ENCODE measurements at places on chromosomes 6 and 20.

GRCh38 chr6:75169689-75170586 lies 35.9 kb downstream of the COL12A1 start:
- DNase-seq, result no peak

GRCh38 chr6:100288311-100288710 lies 176.4 kb downstream of the SIM1 start:
- DNase-seq, result no peak

- no peak for DNase-seq
These were observed 235.5 kb downstream of the NRN1 start for GRCh38 chr6:5771211-5771610.

GRCh38 chr6:30748851-30749540 lies 4.6 kb upstream of the IER3 start:
- DNase-seq, result no peak

DNA sequence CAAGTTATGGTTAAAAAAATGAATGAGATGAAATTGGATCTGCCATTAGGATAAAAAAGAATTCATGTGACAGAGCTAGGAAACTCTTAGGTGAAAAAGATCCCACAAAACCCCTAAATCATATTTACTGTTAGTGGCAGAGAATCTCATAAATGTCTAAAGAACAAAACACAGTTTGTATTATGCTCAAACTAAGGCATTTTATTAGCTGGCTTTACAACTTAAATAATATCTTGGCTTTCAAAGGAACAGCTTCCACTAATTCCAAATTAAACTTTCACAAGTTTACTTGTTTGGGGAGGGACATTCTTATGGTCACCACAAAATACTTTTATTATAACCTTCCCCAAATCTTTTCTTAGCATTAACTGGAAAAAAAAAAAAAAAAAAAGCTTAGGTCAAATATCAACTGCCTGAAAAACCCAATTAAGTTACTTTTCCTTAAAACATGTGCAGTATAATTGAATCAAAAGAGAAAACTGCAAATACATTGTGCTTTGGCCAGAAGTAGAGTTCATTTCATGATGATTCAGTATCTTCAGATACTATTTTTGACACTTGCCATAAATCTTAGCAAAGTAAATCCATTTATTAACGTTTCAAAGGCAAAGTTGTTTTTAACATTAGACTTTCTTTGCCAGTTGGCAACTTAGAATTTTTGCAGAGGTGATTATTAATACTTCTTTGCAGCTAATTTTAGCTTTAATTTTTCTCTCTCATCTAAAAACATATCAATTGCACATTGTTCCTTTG lies 14.7 kb upstream of the ALDH8A1 start:
- no peak for DNase-seq

- peak; percentile 79 for DNase-seq
These were observed 32.6 kb downstream of the C6orf15 start for GRCh38 chr6:31079656-31080261.

- no peak for DNase-seq
These were observed 30.8 kb upstream of the CSNK2A1 start for GRCh38 chr20:574297-574942.

DNA sequence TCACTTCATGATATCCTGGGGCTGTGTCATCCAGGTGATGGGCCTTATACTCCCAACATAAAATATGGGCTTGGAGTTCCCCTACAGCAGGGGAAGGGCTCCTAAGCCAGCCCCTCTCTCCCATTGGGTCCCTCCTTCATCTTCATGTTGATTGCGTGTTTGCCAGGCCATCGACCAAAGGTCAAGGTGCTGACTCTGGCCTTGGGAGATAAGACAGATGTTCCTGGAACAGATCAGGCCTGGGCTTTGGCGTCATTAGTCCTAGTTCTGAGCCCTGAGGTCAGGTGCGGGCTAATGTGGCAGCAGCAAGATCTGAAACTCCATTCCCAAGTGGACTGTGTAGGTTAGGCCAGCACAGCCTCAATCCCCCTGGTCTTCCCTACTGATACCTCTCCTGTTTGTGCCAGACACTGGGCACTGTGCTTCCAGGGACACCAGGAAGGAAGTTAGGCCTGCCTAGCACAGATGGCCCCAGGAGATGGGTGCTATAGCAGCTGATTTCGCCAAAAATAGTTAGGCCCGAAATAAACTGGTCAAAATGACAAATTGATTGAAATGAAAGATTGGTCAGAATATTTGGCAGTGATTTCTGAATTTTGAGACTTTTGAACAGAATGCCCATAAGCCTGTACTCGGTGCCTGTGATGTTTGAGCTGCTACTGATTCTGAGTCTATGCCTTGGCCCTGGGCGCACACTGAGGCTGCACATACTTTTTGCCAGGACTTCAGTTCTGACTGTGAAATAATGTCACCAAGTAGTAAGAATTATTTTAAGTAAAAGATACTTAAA lies 28.8 kb downstream of the EPB41L1 start:
- no peak for DNase-seq

DNA sequence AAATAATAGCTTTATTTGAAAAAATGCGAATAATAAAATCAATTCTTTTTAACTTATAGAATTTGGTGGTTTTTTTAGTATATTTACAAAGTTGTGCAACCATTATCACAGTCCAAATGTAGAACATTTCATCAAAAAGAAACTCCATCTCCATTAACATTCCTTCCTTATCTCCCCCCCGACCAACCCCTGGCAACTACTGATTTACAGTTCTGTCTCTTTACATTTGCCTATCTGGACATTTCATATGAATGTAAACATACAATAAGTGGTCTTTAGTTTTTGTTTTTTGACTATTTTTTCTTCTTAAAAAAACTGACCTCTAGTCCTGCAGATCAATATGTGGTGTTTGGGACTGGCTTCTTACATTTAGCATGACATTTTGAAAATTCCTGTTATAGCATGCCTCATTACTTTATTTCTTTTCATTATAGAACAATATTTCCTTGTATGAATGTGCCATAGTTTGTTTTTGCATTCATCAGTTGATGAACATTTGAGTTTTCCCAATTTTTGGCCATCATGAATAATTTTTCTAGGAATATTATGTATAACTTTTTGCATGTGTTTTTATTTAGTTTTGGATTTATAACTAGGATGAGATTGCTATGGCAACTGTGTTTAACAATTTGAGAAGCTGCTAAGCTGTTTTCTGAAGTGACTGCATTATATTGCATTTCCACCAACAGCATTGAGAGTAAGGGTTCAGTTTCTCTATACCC lies 344.7 kb downstream of the NKAIN2 start:
- no peak for DNase-seq

DNA sequence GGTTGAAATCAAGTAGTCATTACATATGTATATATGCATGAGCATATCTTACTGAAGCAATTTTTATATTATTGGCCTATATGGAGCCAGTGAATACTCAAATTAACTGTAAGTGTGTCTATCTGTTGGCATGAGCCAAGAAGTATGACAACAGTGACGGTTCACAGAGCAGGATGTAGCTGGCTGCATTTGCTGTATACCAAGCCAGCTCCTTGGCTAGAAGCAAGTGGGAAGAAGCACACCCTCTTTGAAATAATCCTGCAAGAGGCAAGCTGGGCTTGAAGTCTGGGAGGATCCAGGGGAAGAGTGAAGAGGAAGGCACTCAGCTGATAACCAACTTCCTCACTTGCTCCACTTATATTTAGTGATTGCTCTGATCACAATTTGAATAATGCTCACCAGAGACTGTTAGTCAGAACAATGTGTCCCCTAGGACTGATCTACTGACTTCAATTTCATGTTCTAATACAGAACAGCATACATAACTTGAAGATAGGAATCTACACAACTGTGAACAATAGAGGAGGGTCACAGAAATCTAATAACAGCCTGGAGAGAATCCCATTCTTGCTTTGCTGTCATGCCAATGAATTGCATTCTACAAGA lies 497.3 kb downstream of the PRKN start:
- no peak for DNase-seq

- DNase-seq, result no peak
These were observed 23.2 kb downstream of the GHRH start for GRCh38 chr20:37238426-37238825.

DNA sequence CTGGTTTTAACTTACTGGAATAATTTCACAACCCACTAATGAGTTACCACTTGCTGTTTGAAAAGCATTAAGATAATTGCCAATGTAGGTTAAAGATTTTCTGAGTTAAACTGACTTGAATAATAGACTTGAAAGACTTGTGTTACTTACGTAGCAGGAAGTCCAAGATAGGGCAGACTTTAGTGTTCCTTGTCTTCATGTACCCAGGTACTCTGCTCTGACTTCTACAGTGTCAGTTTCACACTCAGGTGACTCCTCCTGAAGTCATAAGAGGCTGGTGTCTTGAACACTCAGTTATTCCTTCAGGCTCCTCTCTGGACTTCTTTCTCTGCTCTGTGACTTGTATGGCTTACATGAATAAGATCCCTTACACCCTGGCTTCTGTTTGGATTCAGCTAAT lies 76.3 kb upstream of the SGK1 start:
- no peak for DNase-seq

GRCh38 chr20:14815340-14815739 lies 477.9 kb upstream of the FLRT3 start:
- no peak for DNase-seq

Data from AG20443 (cell line).